ENCODE measurements at places on chromosomes 6 and 20.

DNA sequence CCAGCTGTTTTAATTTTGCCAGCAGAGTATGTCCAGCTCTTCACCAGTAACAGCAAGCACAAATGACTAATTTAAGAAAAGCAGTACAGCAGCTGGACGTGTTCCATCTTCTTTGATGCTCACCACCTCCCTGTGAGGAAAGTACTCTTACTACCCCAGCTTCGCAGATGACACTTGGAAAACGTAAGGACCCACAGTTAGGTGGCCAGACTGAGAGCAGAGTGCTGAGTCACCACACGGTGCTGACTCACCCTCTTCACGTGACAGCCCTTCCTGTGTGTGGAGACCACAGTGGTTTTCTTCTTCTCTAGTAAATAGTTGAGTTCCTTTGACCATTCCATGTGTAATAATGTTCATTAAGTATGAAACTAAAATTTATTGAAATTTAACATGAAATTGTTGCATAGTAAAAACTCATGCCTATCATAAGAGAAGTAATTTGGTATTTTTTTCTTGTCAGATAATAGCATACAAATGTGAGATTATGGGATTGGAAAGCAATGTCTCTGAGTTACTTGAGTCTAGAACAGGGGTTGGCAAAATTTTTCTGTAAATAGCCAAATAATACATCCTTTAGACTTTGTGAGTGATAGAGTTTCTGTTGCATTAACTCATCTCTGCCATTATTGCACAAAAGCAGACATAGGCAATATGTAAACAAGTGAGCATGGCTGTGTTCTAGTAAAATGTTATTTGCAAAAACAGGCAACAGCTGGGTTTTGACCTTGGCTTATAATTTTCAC lies 76.6 kb downstream of the SLX4IP start:
- peak; percentile 54 for DNase-seq

DNA sequence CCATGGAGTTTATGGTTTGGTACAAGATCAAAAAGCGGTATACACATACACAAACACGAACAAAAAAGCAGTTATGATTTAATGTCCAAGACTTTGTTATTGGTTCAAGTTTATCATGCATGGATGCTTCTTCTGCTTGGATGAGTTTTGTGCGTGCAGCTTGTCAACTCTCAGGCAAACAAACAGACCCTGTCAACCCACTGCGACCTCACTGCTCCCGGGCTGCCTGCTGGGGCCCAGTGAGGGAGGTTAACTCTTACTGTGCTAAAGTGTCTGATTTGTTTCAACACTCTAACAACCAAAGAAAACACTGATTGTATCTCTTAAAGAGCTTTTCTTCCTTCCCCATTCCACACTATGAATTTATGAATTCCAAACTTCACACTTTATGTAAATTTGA lies 26.8 kb upstream of the DDR1 start:
- DNase-seq, result no peak

- no peak for DNase-seq
These were observed 50.8 kb downstream of the PSMG4 start for GRCh38 chr6:3309391-3310050.

DNA sequence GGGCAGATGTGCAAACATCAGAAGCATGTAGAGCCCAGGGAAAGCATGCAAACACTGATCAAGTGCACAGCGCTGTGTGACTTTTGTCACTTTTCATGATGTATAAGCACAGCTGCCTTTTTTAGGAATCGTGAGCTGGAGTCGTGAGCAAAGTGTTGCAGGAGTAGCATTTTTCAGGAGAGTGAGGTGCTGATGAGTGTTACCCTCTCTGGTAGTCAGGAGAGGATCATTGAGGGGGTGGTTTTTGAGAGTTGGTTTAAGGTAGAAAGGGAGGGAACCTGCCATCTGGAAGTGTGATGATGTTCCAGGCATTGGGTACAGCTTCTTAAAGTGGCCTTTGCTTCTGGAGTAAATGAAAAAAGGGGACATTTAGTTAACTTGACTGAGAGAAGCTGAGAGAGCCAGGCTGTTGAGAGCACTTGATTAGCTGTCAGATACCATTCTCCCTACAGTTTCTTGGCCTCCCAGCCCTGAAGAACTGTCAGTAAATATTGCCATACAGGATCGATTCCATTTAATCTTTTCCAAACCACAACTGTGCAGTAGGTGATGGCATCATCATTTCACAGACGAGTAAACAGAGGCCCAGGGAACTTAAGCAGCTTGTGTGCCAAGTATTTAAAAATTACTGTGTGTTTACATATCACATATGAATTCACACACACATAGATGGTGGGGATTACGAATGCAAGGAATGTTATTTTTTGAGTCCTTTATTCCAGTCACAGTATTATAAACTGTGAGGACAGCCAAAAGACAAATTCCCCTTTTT lies 28.9 kb downstream of the TPD52L1 start:
- no peak for DNase-seq

DNA sequence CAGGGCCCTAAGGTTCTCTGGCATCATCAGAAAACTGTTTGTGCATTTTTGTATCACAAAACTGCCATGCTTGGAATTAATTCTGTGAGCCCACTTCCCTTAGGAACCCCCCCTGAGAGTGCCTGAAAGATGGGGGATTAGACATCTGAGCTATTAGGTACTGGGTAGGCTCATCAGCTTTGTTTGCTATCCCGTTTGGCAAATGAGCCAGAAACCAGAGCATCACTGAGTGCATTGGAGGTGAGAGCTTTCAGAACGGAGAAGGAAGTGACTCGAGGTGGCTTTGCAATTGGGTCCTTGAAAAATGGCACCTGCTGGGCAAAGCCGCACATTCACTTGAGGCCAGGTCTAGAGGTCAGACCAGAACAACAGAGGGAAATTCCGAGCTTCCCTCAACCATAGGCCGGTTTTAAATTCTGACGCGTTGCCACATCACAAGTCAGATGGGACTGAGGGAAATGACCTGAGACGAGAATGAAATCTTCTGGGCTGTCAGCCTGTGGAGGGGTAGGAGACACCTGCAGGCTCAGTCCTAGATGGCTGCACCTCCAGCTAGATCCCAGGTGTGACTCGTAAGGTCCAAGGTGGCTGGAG lies 8.4 kb upstream of the GLP1R start:
- DNase-seq, result no peak

GRCh38 chr20:10715035-10715434 lies 41.2 kb upstream of the JAG1 start:
- no peak for DNase-seq

GRCh38 chr6:156102129-156102528 lies 646.5 kb upstream of the NOX3 start:
- DNase-seq, result no peak

- peak; percentile 72 for DNase-seq
These were observed 56.5 kb downstream of the CD40 start for GRCh38 chr20:46174469-46175126.

- DNase-seq, result no peak
These were observed 170.1 kb downstream of the CLIC5 start for GRCh38 chr6:45845567-45845966.

DNA sequence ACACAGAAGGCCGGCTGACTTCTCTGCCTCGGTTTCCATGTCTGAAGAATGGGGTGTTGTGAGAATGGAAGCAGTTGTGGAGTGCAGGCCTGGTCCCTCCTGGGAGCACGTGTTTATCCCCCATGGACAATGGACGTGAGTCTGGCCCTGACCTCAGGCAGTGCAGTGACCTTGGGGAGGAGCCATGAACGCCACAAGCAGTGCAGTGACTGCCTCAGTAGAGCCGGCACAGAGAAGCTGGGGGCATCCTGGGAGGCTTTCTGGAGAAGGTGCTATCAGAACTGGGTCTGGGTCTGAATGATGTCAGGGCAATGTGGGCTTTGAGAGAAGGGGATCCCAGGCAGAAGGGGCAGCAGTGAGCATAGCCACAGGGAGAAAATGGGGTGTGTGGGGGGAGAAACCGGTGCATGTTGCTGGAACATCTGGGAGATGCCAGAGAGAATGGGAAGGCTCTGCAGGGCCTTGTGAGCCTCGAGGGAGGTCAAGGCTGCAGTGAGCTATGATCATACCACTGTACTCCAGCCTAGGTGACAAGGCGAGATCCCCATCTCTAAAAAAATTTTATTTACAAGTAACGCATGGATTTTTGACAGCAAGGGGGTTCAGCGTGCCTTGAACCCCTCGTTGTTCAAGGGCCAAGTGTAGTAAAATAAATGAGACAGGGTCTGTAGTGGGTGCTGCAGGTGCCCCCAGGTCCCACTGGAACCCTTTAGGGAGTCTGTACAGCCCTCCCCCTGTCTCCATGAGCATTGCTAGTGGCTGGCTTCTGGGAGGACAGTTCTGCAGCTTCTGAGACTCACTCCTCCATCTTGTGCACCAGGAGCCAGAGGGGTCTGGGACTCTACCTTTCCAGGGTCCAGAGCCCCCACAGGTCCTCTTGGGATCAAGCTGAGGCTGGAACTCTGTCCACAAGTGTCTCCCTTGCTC lies 27.0 kb upstream of the ZBP1 start:
- no peak for DNase-seq

- no peak for DNase-seq
These were observed 21.8 kb downstream of the TGM2 start for GRCh38 chr20:38143238-38143645.

DNA sequence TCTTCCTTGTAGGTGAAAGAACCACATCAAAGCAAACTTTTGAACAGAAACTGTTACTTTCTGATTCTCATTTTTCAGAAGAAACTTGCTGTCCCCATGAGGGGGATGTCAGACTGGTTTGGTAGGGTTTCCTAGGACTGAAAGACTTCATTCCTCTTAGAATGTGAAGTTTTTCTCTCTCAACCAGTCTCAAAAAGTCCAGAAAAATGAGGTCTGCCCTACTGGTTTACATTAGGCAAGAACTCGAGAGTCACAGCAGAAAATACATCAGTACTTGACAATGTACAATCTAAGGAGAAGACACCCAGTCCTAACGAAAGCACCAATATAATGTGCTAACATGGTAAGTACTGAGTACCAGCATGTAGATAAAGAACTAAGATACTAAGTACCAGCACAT lies 12.7 kb upstream of the NHLRC1 start:
- no peak for DNase-seq

- no peak for DNase-seq
These were observed 20.7 kb upstream of the TOX2 start for GRCh38 chr20:43893930-43894329.

DNA sequence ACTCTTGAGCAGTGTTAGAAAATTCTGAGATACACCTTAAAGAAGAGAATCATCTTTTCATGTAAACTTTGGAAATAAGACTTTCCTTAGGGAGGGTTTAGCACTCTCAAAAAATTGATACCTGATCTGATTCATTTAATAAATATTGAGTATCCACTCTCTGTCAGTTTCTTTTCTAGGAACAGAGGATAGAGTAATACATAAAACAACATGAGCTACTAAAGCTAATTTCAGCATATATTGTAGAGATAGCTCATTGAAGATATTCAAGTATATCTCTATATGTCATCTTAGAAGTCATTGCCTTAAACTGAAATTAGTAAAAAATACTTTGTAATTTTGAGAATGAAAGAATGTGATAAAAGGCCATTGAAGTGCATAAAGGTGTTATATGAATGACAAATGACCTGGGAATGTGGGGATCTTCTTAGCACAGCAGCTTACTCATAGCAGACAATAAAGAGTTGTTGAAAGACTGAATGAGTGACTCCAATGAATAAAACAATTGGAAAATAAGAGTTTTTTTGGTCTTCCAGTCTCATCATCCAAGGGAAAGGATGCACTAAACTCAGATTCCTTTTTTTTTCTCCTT lies 29.2 kb downstream of the RHAG start:
- no peak for DNase-seq

GRCh38 chr6:108805611-108806167 lies 42.5 kb upstream of the ARMC2 start:
- DNase-seq, result no peak

GRCh38 chr6:39377539-39377950 lies 55.0 kb upstream of the KCNK16 start:
- DNase-seq, result no peak

DNA sequence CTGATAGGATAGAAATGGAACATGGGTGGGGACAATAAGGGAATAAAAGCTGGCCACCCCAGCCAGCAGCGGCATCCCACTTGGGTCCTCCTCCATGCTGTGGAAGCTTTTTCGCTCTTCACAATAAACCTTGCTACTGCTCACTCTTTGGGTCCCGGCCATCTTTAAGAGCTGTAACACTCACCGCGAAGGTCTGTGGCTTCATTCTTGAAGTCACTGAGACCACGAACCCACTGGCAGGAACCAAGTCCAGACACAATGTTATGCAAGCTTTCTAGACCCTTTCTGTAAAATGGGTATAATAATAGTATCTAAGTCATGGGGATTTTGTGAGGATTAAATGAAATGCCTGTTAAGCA lies 48.9 kb upstream of the EZR start:
- DNase-seq, result no peak

- DNase-seq, result no peak
These were observed 365.3 kb upstream of the PTCHD4 start for GRCh38 chr6:48476257-48476656.

DNA sequence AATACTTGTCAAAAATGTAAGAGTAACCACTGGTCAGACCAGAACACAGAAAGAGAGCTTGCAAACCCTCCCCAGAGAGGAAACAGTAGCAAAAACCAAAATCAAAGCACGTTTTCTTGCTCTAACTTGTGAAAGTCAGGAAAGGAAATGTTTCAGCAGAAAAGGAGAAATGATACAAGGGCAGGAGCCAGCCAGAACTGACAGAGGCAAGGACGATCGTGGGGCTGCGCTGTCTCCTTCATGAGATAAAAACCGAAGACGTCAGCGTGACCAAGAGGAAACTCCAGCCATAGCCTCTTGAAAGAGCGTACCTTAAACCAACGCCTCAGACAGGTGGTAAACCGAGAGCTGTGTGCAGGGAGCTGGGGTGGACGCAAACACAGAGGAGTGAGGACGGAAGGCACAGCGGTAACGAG lies 27.5 kb downstream of the LAMA5 start:
- DNase-seq, result no peak

DNA sequence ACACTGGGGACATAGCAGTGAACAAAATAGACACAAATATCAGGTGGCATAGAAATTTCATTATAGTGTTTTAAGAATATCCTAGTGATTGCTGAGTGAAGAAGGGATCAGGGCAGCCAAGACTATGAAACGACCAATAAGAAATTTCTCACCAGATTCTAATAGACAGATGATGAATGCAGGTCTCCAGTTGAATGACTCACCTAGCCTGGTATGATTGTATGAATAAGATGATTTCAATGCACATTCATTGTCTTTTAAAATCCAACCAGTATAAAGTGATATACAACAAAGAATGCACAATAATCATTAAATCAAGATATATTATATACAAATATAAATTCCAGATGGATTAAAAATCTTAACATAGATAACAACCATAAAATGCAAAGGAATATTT lies 124.5 kb upstream of the TENT5A start:
- DNase-seq, result no peak

Measured in stimulated activated CD4-positive, alpha-beta T cell treated with anti-CD3 and anti-CD28 coated beads, Interleukin-4, amount 100 ng/mL, for 48 hours (primary cell).